ENCODE measurements at places on chromosomes 7 and 10.

- DNase-seq: no peak
These were observed 45.2 kb upstream of the LYZL2 start for GRCh38 chr10:30674796-30675195.

DNA sequence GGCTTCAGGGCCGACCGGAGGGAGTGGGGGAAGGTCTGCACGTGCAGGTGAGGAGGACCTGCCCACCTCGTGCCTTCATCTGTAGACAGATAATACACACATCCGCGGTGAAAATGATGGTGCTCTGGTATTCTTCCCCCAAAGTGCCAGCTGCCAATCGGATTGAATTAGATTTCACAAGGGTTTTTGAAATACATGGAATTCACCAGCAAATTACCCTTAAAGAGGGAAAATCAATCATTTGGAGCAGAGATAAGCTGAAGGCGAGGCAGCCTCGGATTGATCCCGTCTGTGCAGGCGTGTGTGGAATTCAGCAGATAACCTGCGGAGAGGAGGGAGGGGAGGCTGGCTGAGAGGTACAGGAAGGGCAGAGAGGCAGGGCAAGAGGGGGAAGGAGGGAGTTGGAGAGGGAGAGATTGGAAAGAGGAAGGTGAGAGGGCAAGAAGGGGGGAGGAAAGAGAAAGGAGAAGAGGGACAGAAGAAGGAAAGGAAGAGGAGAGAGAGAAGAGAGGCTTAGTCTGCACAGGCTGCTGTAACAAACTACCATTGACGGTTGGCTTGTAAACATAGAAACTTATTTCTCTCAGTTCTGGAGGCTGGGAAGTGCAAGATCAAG is 84.2 kb downstream of the C10orf105 start:
- DNase-seq: no peak

- DNase-seq: no peak
These were observed 90.1 kb downstream of the HIF1AN start for GRCh38 chr10:100625816-100626215.

DNA sequence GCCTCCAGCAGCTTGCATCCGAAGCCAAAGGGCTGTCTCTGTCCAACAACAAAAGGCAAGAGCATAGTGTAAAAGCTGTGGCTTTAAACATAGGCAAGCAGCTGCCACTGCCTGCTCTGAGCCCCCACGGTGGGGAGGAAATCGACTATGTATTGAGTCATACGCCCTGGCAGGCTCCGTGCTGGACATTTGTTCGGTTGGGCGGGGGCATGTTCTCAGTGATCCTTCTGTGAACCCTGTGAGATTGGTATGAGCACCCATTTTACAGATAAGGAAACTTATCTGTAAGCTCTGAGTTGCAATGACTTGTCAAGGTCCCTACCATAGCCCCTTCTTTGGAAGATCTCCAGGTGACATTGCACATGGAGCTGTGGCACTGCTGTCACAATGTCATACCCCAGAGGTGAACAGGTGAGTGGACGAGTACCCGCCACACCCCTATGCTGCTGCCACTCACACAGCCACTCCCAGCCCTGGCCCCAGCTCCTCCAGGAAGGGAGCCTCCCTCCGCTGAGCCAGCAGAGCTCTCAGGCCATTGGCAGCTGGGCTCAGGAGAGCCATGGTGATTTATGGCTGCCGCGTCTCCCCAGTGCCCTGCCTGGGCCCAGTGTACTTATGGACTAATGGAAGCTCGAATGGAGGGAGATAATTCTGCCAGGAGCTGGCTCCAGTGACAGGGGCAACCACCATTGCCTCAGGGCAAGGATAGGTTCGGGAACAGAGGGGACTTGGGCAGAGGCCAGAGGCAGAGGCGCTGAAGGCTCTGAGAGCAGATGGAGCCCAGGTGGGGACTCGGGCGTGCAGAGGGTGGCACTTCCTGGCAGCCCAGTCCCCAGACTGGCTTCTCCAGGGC is 43.7 kb downstream of the UNC5B start:
- no peak for DNase-seq

DNA sequence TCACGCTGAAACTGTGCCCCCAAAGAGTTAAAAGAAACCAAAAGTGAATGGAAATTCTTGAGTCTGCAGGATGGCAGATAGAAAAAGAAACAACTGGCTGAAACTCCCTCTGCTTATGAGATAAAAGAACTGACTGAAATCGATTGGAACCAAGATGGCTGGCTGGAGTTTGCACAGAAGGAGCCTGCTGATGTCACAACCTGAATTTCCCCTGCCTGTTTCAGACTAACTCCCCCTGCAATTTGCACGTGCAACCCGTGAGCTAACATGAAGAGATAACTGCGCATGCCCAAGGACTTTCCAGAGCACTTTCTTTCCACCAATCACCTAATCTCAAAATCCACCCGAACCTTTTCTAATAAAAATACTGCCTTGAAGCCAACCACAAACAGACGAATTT is 435.5 kb downstream of the CALN1 start:
- DNase-seq: no peak

GRCh38 chr10:14624600-14624999 is 150.1 kb downstream of the FAM107B start:
- no peak for DNase-seq

DNA sequence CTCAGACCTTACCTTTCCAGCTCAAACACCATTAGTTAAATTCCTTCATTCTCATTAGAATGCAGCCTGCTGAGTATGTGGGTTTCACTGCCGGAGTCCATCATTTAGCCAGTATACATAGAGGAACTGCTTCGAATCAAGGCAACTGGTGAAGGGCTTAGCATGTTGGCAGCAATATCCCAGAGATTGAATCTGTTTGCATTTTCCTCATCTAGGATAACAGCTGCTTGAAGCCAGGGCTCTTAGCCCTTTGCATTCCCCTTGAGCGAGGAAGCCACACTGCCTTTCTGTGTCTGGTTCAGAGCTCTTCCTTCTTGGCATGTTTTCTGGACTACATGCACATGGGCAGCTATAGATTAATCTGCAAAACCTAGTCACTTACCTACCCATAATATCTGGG is 14.7 kb downstream of the NODAL start:
- no peak for DNase-seq

DNA sequence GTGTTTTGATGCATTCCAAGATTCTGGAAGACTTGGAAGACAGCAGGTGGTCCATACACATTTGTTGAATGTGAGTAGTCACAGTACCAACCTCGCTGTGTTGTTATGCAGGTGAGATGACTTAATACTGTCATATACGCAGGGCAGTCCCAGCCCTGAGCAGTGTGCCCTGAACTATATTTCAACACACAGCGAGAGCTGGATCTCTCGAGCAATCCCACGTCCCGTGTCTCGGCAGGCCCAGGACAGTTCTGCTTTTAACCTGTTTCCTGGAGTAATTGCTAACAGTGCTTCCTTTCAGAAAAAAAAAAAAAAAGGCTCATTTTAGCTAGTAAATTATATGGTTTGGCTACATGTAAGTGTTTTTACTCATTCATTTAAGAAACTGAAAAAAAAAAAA is 179.7 kb downstream of the PRKCQ start:
- no peak for DNase-seq

- no peak for DNase-seq
These were observed 169.3 kb upstream of the LRRN3 start for GRCh38 chr7:110921595-110922151.

DNA sequence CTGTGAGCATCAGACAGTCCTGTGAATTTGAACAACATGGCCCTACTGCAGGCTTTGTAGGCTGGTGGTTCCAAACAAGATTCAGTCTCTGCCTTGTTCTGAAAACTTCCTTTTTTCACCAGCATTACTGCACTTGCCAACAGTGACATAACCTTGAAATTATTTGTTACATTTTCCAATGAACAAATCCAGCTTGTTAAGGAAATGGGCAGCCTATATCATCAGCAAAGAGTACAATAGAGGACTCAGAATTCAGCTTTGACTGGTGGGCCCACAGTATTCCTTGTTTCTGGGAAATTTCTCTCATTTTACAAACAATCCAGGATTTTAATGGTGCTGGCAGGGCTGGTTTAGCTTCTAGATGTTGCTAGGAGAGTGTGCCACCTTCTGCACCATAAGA is 703.7 kb upstream of the FZD8 start:
- no peak for DNase-seq

DNA sequence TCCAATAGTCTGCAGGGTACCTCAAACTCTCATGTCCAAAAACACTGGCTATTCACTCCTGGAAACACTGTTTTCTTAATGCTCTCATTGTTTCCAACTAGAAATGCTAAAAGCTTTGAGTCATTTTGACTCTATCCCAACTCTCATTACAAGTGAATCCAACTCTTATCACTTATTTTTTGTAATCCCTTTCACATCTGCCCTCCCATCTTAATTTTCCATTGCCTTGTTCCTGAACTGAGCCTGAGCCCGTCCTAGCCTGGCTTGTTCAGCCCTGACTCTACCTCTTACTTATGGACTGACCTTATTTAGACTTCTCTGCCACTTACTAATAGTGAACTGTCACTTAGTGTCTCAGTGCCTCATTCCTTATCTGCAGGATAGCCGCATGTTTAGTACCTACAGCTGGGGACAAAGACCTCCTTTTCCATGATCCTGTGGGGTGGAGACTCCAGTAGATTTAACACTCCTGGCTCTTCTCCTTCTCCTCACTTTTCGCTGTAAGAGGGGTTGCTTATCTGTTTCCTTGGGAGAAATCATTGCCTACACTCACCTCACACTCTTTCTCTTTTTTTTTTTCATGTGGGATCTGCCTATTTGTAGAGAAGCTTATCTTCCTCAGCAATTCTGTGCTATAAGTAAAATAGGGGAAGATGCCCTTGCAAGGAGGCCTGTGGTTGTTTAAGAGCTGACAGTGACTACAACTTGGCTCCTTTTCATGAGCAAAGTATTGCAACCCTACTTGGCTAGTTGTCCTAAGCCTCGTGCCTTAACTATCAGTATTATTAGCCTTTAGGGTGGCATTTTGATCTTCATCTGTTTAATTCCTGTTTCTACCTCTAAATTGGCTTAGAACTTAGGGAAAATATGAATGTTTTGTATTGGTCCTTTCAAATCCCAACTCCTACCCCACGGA is 56.4 kb downstream of the SLC16A12 start:
- DNase-seq: no peak

GRCh38 chr7:28106321-28106829 is 74.2 kb downstream of the JAZF1 start:
- no peak for DNase-seq

GRCh38 chr10:129707406-129708388 is 240.7 kb downstream of the MGMT start:
- DNase-seq: no peak

DNA sequence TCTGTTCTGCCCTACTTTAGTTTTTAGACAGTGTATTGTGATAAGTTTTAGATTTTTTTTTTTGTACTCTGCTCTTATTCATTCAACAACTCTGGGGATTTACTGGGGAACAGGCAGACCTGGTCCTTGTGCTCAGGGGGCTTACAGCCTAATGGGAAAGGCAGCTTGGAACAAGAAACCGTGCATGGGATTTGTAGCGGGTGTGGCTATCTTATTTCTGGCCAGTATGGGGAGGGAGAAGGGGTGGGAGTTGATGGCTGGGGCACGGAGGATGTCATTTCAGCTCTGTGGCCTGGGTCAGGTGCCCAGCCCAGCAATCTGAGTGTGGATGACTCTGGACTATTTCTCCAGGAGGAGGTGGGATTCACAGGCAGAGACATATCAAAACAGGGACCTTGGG is 47.0 kb downstream of the GRK5 start:
- no peak for DNase-seq

DNA sequence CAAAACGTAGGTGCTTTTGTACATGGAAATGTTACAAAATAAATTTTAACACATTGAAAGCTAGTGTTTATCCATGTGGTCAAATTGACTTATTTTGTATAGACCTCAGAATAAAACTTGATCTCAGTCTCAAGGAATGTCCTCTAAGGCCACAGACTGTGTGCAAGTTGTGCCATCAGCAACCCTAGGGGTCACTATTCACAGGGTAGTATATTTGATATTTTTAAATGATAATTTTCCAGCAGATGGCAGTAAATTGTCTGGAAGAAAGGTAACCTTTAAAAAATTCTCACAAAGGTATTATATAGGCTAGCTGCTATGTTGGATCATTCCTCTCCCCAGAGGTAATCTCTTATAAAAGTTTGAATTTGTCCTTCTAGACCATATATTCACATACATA is 12.9 kb upstream of the SNX10 start:
- no peak for DNase-seq

DNA sequence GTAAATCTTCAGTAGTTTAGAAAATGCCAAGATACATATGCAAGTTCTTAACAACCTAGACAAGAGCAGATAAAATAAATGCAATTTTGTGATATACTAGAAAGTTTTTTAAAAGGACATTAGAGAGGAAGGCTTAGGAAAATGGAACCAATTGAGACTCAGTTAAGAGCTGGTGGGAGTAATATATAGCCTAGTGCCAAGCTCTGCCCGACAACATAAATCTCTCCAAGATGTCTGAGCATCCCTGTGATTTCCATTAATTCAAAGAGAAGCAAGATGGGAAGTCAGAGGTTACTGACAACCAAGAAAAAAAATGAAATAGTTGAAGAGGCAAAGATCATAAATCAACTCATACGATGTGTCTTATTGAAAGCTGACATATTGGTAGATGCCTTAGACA is 74.5 kb downstream of the DGKB start:
- no peak for DNase-seq

DNA sequence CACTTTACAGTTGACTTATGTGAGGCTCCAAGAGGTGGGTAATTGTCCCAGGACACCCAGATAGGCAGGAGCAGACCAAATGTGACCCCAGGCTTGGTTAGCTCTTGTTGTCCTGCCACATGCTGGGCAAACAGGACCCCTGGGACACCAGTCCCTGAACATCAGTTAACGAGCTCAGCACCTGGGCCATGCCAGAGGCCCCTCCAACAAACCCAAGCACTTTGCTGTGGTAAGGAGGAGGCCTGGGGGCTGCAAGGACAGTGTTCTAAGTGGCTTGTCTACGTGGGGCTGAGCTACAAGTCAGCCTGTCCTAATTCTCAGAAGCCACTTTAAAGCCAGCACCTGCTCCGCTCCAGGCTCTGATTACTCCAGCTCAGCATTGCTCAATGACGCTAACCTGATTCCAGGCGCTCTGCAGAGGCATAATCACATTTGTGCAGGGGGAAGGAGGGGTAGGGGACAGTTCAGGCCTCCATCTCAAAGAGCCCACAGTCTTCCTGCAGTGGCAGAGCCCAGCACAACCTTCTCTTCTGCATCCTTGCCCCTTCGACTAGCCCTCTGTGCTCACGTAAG is 57.2 kb downstream of the DDC start:
- no peak for DNase-seq
